ENCODE measurements at places on chromosomes 16 and 17. TPM values are rescaled to one million over a fixed set of nuclear protein-coding genes. Genes with fewer than 3 reads are reported as not detected.
A peak's percentile ranks its signal among the peaks of the same experiment; 100 is the strongest.

DNA sequence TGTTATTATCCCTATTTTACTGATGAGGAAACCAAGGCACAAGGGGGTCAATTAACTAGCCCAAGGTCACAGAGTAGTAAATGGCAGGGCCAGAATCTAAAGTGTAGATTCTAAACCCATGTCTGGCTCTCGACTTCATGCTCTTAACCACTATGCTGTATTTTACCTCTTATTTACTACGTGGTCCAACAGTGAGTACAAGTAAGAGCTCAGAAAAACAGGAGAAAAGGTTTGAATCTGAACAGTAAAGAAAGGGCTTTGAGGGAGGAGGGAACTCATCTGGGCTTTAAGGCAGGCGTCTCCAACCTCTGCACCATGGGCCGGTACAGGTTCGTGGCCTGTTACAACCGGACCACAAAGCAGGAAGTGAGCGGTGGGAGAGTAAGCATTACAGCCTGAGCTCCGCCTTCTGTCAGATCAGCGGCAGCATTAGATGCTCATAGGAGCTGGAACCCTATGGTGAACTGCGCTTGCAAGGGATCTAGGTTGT lies 62.9 kb downstream of the SMURF2 start:
- peaks cover 18% of the 10 kb centered on the region for H3K4me1 ChIP-seq
- no peaks in the 10 kb centered on the region for H3K27me3 ChIP-seq
- no peak overlapping the region for H3K4me3 ChIP-seq
- H3K27ac ChIP-seq: no peak overlapping the region

DNA sequence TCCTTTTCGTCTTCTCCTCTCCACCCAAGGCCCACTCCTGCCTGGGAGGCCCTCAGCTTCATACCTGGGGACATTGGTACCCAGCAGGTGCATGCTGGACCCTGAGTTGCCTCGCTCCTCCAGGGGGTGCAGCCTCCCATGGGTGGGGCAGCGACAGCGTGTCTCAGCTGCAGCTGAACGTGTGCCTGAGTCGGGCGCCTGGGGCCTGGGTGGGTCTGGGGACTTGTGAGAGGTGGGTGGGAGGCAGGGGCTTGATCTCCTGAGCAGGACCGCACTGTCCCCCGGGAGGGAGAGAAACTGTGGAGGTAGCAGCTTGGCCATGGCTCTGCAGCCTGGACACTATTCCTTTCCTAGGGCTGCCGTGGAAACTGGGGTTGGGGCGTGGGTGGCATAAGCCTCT lies 24.8 kb upstream of the ENGASE start:
- no peaks in the 10 kb centered on the region for H3K36me3 ChIP-seq
- no peak for DNase-seq
- H3K4me3 ChIP-seq: no peak overlapping the region
- no peaks in the 10 kb centered on the region for H3K4me1 ChIP-seq
- H3K27ac ChIP-seq: no peak overlapping the region
- no peaks in the 10 kb centered on the region for H3K27me3 ChIP-seq

DNA sequence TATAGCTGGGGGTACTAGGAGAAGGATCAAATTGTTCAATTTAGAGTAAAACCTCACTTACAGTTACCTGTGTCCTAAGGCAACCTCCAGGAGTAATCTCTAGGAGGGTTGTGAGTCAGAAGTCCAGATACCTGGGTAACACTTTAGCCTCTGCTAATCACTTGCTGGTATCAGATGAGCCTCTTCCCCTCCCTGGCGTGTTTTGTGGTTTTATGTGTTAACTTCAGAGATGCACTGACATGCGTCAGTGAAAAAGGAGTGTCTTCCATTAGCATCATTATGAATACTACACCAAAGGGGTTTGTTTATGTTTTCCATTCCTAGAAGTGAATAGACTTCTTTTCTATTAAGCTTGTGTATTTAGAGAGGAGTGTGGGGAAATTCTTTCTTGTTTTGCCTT lies 208.2 kb downstream of the FTO start:
- H3K36me3 ChIP-seq: no peaks in the 10 kb centered on the region
- no peak overlapping the region for H3K27ac ChIP-seq
- H3K27me3 ChIP-seq: no peaks in the 10 kb centered on the region
- H3K4me1 ChIP-seq: peaks cover 14% of the 10 kb centered on the region
- H3K4me3 ChIP-seq: no peak overlapping the region
- no peak for DNase-seq

GRCh38 chr16:11572301-11572995 lies 14.3 kb downstream of the LITAF start:
- DNase-seq: no peak
- no peaks in the 10 kb centered on the region for H3K4me1 ChIP-seq
- no peak overlapping the region for H3K27ac ChIP-seq
- H3K4me3 ChIP-seq: no peak overlapping the region
- no peaks in the 10 kb centered on the region for H3K36me3 ChIP-seq

DNA sequence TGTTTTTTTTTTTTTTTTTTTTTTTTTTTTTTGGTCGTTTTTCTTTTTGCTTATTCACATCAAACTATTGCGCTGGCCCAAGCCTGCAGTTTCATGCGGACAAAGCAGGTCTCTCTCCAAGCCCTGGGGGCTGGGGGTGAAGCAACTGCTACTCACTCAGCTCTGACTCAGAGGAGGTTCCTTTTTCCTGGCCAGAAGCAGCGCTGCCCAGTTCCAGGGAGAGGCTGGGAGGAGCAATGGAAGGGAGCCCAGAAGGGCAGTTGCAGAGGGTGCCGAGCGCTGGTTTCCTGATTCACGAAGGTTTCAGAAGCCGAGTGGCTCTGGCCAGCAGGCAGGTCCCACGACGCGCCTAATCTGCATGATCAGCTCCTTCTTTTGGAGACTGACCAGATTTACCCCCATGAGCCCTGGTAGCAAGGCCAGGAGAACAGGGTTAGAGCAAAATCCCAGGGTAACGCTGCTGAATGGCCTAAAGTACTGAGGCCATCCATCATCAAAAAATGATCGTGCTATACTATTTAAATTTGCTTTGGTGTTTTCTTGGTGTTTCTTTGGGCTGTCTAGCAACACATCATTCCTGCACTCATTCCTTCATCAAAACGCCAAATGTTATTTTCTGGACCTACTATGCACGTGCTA lies 144.7 kb upstream of the SOX9 start:
- no peaks in the 10 kb centered on the region for H3K36me3 ChIP-seq
- peak overlapping the region; percentile 67 for H3K4me3 ChIP-seq
- H3K27ac ChIP-seq: peak overlapping the region; percentile 92
- H3K27me3 ChIP-seq: no peaks in the 10 kb centered on the region
- H3K4me1 ChIP-seq: peaks cover 20% of the 10 kb centered on the region

DNA sequence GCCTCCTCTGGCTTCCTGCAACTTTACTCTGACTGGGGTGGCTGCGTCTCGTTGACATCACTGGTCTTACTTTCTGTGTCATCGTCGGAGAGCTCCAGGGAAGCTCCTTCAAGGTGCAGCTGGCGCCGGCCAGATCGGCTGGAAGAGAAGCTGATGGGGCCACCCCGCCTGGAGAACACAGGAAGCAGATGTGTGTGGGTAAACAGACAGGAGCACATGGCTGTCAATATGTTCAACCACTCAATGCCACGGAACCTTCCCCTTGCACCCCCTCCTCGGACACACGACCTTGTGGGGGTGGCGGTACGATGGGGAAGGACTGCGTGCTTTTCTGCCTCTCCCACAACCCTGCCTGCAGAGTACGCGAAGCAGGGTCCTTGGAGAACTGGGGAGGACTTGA lies 40.1 kb downstream of the NDEL1 start:
- no peak overlapping the region for H3K4me3 ChIP-seq
- H3K27me3 ChIP-seq: no peaks in the 10 kb centered on the region
- peaks cover 32% of the 10 kb centered on the region for H3K36me3 ChIP-seq
- no peak overlapping the region for H3K27ac ChIP-seq

- H3K27me3 ChIP-seq: no peaks in the 10 kb centered on the region
- H3K27ac ChIP-seq: peak overlapping the region; percentile 50
- DNase-seq: peak; percentile 88
- H3K36me3 ChIP-seq: no peaks in the 10 kb centered on the region
- H3K4me3 ChIP-seq: 0 out of 2 replicates have a peak overlapping the region, but pooled peaks have one; percentile 6
Measured at GRCh38 chr16:17359788-17360390, 110.9 kb downstream of the XYLT1 start.

DNA sequence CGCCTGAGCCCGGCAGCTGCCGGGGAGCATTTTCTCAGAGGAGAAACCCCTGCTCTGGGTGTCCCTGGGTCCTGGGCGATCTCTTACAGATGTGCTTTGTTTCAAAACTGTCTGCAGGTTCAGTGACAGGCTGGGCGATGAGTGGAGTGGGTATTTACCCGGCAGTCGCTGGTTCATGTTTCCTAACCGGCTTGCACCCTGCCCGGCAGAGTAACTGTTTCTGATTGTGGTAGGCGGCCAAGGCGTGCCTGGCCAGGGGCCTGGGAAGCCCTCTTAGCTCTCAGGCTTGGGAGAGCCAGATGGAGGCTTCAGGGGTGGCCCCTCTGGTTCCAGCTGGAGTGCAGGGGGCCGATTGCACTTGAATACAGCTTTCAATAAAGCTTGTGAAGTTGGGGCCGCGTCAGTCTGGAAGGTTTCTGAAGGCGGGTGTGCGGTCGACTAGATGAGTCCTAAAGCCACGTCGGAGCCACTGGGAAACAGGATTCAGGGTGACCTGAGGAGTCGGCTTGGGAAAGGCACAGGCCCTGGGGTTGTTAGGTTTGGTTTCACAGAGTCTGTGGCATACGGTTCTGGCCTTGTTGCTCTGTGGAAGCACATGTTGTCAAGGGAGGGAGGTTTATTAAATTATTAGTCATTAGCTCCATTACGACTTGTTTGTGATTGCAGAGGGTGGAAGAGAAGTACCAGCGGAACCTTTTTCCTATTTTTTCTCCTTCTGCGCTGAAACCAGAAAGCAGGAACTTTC lies 1.4 kb downstream of the BAIAP2 start:
- no peaks in the 10 kb centered on the region for H3K27me3 ChIP-seq
- no peaks in the 10 kb centered on the region for H3K36me3 ChIP-seq
- DNase-seq: peak; percentile 49
- H3K4me1 ChIP-seq: peaks cover 19% of the 10 kb centered on the region
- peak overlapping the region; percentile 76 for H3K4me3 ChIP-seq

GRCh38 chr17:69064001-69064400 lies 3.3 kb upstream of the ABCA9 start:
- H3K27me3 ChIP-seq: no peaks in the 10 kb centered on the region
- peaks cover 27% of the 10 kb centered on the region for H3K4me1 ChIP-seq
- H3K36me3 ChIP-seq: no peaks in the 10 kb centered on the region

DNA sequence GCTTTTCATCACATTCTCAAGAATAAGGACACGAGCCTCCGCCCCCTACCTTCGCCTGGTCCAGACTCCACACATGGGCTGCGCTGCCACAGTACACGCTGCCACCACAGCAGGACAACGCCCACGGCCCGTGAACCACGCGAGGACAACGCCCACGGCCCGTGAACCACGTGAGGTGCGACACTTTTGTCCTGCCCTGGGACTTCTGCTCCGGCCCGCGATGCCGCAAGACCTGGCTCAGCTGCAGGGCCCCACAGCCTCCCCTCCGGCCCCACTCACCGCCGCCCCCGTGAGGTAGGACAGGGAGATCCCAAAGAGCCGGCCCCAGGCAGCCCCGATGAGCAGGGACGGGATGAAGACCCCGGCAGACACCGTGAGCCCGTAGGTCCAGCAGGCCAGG lies 5.9 kb upstream of the CCDC154 start:
- H3K27ac ChIP-seq: no peak overlapping the region
- H3K36me3 ChIP-seq: no peaks in the 10 kb centered on the region

DNA sequence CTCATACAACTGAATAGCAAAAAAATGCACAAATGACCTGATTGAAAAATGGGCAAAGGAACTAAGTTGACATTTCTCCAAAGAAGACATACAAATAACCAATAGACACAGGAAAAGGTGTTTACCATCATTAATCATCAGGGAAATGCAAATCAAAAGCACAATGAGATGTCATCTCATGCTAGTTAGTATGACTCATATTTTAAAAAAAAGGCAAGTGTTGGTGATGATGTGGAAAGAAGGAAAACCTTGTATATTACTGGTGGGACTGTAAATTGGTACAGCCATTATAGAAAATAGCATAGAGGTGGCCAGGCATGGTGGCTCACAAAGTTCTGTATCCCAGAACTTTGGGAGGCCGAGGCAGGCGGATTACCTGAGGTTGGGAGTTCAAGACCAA lies 232.5 kb upstream of the ZFHX3 start:
- H3K4me3 ChIP-seq: no peak overlapping the region
- no peaks in the 10 kb centered on the region for H3K4me1 ChIP-seq
- no peaks in the 10 kb centered on the region for H3K27me3 ChIP-seq
- no peaks in the 10 kb centered on the region for H3K36me3 ChIP-seq
- H3K27ac ChIP-seq: no peak overlapping the region

- peak; percentile 48 for DNase-seq
- H3K4me1 ChIP-seq: no peaks in the 10 kb centered on the region
- no peak overlapping the region for H3K4me3 ChIP-seq
- H3K27me3 ChIP-seq: no peaks in the 10 kb centered on the region
Measured at GRCh38 chr17:76659928-76660655, 16.5 kb upstream of the ST6GALNAC1 start.

DNA sequence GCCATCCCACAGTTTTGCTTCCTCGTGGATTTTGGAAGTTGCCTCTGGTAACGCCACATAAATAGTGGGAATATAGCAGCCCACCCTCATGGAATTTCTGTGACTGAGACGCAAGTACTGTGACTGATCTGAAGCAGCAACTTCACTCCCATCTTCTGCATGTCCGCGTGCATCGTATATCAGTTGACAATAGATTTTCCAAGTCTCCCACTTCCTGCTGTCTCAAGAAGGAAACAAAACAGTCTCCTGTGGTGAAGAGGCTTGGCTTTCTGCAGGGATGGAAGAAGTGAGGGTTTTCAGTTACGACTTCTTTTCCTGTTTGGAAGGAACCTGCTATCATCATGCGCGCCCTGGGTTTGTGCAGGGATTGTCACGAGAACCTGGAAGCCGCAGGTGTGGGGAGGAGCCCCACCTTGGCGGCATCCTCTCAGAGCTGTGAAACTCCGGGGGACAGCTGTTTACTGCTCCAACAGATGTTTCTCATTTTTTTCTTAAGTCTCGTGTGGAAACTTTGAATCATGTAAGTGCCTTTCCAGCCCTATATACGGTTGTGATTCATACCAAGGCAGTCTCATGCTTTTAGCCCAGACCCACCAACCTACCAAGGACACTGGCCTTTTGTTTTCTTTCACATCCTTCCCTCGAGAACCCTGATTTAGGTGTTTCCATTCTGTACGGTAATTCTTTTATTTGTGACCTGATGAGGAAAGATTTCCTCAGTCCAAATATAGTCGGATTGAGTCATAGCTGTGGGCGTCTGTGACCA lies 57.5 kb downstream of the WIPI1 start:
- H3K36me3 ChIP-seq: no peaks in the 10 kb centered on the region
- peak overlapping the region; percentile 61 for H3K27ac ChIP-seq
- peak; percentile 97 for DNase-seq
- H3K27me3 ChIP-seq: no peaks in the 10 kb centered on the region
- H3K4me3 ChIP-seq: peak overlapping the region; percentile 47

DNA sequence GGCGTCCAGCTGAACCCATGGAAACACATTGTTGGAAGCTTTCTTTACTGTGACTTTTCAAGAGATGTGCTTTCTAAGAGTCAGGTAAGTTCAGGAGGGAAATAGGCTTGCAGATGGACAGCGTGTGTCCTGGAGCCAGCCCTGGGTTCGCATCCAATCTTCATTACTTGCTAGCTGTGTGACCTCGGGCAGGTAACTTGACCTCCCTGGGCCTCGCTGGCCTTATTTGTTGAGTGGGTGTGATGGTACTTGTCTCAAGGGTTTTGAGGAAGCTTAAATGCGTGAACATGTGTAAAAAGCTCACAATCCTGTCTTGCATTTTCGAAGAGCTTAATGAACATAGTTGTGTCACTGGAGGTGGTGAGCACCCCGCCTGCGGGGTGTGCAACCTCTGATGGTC lies 11.8 kb downstream of the ADGRG1 start:
- no peak overlapping the region for H3K4me3 ChIP-seq
- no peaks in the 10 kb centered on the region for H3K27me3 ChIP-seq
- H3K27ac ChIP-seq: no peak overlapping the region
- DNase-seq: no peak
- no peaks in the 10 kb centered on the region for H3K36me3 ChIP-seq

RNU2-1 gene
- not detected for total RNA-seq

ARL5C gene
- total RNA-seq: not detected

GPR139 gene
- not detected for total RNA-seq

TLCD3B gene
- total RNA-seq: not detected

CCDC200 gene
- not detected for total RNA-seq

GNG13 gene
- not detected for total RNA-seq

OR1D2 gene
- total RNA-seq: not detected

SLC5A2 gene
- total RNA-seq: not detected

All from GM23248 (cell line).